ENCODE measurements at places on chromosomes 7 and 10. TPM values are rescaled to one million over a fixed set of nuclear protein-coding genes. Genes with fewer than 3 reads are reported as not detected.

GRID2IP gene
- total RNA-seq, result not detected

TMEM139 gene
- 3.2 TPM for total RNA-seq

NPY4R2 gene
- not detected for total RNA-seq

UNCX gene
- total RNA-seq, result not detected

PYROXD2 gene
- 35.6 TPM for total RNA-seq

ASL gene
- 43.8 TPM for total RNA-seq

TAC1 gene
- 2.7 TPM for total RNA-seq

COBL gene
- 5.0 TPM for total RNA-seq

SYT15 gene
- 0.08 TPM for total RNA-seq

MAP3K8 gene
- total RNA-seq, result 0.27 TPM

ANKMY2 gene
- total RNA-seq, result 9.9 TPM

PURB gene
- 13.8 TPM for total RNA-seq
